ENCODE measurements at places on chromosomes 6 and 20.

DNA sequence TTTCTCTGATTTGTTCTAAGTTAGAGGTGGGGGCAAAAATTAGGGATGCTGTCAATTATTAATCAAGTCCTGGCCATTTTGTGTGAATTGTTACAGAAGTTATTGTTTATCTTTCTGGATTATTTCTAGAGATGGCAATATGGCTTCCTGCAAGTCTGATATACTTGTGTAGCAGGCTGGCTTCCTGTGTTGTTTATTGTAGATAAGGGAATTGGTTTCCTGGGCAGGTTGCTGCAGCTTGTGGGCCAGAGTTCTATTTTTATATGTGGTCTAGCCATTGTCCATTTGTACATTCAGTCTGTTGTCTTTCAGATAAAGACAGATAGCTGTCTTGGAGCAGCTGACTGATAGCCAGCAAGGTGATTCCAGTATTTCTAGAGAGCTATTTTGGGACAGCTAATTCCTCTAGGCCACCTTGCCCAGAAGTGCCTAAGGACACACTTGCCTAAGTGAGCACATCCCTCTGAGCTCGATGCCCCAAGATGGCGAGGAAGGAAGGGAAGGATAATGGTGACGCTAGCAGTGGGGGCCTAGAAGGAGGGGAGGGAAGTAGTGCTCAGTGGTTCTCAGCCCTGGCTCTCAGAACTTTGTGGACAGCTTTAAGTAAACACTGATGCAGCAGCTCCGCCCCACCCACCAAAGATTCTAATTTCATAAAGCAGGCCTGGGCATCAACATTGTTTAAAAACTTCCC is 25.5 kb downstream of the DDO start:
- DNase-seq = no peak

GRCh38 chr20:59334651-59335300 is 34.4 kb downstream of the EDN3 start:
- DNase-seq = no peak

DNA sequence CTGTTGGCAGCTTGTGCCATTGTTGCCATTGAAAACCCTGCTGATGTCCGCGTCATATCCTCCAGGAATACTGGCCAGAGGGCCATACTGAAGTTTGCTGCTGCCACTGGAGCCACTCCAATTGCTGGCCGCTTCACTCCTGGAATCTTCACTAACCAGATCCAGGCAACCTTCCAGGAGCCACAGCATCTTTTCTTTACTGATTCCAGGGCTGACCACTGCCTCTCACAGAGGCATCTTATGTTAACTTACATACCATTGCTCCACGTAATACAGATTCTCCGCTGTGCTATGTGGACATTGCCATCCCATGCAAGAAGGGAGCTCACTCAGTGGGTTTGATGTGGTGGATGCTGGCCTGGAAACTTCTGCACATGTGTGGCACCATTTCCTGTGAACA is 221.8 kb upstream of the FAM83B start:
- no peak for DNase-seq

- no peak for DNase-seq
Measured at GRCh38 chr20:4112481-4113421, 97.4 kb upstream of the RNF24 start.

DNA sequence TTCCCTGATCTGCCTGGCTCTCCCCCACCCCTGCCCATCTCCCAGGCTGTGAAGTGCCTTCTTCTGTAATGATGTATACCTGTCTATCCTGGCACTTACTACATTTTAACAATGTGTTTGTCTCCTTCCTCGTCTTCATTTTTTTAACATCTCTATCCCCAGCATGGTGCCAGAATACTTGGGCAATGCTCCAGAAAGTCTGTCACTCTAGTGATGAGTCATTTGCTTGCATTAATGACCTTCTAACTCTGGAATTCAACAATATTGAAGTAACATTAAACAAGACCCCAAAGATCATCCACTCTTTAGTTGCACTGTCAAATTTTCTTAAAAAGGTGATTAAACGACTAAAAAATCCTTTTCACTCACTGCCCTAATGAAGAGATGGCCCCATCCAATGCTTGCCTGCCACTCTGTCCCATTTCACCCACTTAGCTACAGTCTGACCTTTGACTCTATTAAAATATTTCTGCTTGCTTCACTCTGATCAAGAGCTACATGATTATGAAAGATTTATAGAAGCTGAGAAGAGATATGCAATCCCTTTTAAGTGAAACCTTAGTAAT is 7.7 kb upstream of the KLHL31 start:
- no peak for DNase-seq

DNA sequence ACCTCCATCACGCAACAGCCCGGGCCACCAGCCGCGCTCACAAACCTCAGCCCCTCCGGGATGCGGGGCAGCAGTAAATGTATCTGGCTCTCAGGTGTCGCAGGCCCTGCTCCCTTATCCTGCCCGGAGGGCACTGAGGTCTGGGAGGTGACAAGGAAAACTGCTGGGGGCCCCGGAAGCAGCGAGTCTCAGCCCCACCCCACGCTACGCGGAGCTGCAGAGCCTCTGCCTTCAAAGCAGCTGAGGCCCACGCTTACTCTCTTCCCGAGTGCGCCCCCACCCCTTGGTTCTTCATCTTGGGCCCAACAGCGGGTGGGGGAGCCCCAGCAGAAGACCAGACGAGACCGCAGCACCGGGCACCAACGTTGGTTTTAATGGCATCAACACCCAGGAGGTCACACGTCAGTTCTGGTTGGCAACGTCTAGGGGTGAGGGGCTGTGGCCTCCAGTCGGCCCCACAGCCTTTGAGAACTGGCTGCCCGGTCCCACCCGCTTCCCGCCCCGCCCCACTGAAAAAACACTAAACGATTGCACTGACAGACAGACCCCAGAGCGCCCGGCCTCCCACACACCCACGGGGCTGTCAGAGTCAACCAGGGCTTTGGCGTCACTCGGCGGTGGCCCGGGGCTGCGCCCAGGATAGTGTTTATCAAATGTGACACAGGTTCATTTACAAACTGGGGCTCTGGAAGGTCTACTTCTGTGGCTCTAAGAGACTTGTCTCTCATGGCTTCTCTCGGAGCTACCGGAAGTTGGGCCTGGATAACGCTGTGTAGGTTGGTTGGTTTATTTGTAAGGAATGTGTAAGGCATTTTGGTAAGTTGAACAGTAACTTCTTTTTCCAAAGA is 43.7 kb downstream of the DSTN start:
- DNase-seq = no peak

DNA sequence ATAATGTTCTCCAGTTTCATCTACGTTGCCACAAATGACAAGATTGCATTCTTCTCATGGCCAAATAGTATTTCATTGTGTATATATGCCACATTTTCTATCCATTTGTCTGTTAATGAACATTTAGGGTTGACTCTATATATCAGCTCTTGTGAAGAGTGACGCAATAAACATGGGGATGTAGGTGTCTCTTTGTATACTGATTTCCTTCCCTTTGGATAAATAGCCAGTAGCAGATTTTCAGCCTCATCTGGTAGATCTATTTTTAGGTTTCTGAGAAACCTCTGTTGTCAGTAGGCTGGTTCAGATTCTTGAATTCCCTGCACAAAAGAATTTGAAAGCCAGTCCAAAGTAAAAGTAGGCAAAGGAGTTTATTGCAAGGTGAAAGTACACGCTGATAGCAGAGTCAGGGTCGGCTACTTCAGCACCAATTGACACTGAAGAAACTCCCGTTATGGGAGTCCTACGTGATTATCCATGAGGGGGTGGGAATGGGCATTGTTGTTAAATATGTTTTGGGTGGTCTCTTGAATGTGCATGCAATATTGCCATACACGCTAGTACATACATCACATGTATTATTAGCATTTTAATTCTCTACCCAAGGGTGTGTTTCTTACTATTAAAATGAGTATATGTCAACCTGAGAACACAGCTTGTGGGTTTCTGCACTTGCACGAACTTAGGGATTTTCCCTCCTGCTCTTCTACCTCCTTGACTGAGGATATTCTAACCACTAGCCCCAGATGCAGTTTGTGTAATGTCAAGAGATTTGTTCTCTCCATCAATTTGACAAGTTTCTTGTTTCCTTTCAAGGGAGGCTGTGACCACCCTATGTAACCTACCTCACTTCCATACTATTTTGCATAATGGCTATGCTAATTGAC is 14.4 kb upstream of the SLC17A2 start:
- no peak for DNase-seq

DNA sequence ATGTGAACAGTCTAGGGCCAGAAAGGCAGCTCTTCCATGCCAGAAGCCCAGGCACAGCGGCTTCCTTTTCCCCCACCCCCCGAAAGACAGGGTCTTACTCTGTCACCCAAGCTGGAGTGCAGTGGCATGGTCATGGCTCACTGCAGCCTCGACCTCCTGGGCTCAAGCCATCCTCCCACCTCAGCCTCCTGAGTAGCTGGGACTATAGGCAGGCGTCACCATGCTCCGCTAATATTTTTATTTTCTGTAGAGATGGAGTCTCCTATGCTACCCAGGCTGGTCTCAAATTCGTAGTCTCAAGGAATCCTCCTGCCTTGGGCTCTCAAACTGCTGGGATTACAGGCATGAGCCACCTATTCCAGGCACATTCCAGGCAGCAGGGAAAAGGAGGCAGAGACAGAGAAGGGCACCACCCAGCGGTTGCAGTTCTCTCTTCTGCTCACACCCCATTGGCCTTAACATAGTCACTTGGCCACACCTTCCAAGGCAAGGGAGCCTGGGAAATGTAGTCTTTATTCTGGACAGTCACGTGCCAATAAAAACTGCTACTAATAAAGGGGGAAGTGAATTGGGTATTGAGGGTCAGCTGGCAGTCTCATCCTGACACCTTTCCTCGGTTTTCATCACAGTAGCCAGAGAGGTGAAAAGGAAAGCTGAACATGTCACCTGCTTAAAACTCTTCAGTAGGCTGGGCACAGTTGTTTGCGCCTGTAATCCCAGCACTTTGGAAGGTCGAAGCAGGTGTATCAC is 205.9 kb downstream of the ZMYND8 start:
- no peak for DNase-seq

GRCh38 chr6:139644821-139645220 is 270.4 kb upstream of the CITED2 start:
- no peak for DNase-seq

DNA sequence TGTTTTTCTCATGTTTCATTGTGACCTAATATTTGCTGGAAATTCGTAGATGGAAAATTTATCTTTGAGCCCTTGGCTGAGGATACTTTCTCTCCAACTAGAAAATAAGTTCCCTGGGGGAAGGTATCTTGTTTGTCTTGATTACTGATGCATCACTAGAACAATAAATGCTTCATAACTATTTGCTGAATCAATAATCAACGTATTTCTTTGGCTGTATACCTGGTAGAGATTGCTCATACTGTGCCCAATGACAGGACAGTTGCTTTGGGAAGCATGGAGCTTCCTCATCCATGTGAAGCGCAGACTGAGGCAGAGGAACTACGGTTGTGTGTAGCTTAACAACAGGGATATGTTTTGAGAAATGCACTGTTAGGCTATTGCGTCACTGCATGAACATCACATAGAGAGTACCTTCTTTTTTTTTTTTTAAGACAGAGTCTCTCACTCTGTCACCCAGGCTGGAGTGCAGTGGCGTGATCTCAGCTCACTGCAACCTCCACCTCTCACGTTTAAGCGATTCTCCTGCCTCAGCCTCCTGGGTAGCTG is 34.2 kb upstream of the RPN2 start:
- DNase-seq = no peak

- no peak for DNase-seq
Measured at GRCh38 chr6:128723667-128724066, 159.3 kb upstream of the LAMA2 start.
